CD4-positive, alpha-beta memory T cell (primary cell): ENCODE measurements at places on chromosomes 6 and 20. TPM values are rescaled to one million over a fixed set of nuclear protein-coding genes. Genes with fewer than 3 reads are reported as not detected.

- no peaks in the 10 kb centered on the region for H3K4me1 ChIP-seq
- no peaks in the 10 kb centered on the region for H3K36me3 ChIP-seq
- H3K27me3 ChIP-seq, result no peaks in the 10 kb centered on the region
- DNase-seq, result no peak
- H3K27ac ChIP-seq, result no peak overlapping the region
- no peak overlapping the region for H3K4me3 ChIP-seq
Measured at GRCh38 chr6:46935687-46936086, 13.9 kb upstream of the ADGRF5 start.

DNA sequence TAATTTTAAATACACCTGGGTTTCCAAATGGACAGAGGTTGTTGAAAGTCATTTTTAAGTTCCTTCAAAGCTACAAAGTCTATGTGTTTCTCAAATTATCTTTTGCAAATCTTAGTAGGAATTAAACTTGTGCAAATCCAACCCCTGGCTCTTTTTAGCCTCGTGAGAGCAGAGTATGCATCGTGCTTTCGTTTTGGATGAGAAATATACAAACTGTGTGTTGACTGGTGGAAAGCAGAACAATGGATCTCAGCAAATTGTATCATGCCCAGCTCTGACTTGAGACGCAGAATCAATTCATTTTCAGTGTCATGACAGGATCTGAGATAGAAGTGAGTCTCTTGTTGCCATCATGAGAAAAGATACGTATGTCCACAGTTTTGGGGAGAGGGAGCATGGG is 542.4 kb upstream of the FLRT3 start:
- no peaks in the 10 kb centered on the region for H3K4me1 ChIP-seq
- no peak overlapping the region for H3K27ac ChIP-seq
- H3K27me3 ChIP-seq, result no peaks in the 10 kb centered on the region

GRCh38 chr6:145731447-145731846 is 3.9 kb downstream of the EPM2A start:
- H3K27ac ChIP-seq, result no peak overlapping the region
- DNase-seq, result no peak
- peaks cover 16% of the 10 kb centered on the region for H3K4me1 ChIP-seq
- H3K36me3 ChIP-seq, result no peaks in the 10 kb centered on the region

GRCh38 chr6:53062169-53062539 is 3.0 kb upstream of the FBXO9 start:
- peak overlapping the region; percentile 62 for H3K27ac ChIP-seq
- H3K27me3 ChIP-seq, result no peaks in the 10 kb centered on the region
- peaks cover 64% of the 10 kb centered on the region for H3K4me1 ChIP-seq
- no peak for DNase-seq
- H3K36me3 ChIP-seq, result no peaks in the 10 kb centered on the region

DNA sequence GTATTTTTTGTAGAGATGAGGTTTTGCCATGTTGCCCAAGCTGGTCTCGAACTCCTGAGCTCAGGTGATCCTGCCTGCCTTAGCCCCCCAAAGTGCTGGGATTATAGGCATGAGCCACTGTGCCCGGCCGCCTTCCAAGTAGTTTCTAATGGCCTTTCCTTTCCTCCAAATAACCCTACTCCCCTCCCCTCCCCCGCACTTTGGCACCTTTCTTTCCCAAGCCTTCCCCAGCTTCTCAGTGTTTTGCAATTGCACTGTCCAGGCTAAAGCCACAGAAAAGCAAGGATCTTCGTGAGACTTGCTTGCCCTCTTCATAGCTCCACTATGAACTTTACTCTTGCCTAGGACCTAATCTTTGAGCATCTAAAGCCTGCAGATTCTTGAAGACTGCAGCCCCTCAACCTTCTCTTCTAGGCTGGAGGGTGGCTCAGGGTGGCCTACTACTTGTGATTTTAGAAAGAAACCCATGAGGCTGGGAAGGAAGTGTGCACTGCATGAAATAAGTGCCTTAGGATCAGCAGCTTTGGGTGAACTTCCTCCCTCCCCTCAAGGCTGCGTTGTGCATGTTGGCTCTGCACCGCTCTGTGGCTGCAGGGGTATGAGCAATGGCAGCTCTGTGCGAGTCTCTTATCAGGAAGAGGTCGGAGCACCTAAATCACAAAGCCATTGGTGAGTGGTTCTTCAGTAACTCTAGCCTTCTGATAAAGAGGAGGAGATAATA is 152.4 kb upstream of the SNX9 start:
- no peaks in the 10 kb centered on the region for H3K27me3 ChIP-seq
- no peak overlapping the region for H3K27ac ChIP-seq
- DNase-seq, result no peak
- H3K36me3 ChIP-seq, result no peaks in the 10 kb centered on the region
- no peaks in the 10 kb centered on the region for H3K4me1 ChIP-seq

GRCh38 chr6:30895343-30895742 is 11.0 kb downstream of the DDR1 start:
- H3K4me1 ChIP-seq, result no peaks in the 10 kb centered on the region
- H3K36me3 ChIP-seq, result no peaks in the 10 kb centered on the region
- H3K27me3 ChIP-seq, result no peaks in the 10 kb centered on the region
- no peak overlapping the region for H3K4me3 ChIP-seq
- DNase-seq, result no peak
- H3K27ac ChIP-seq, result no peak overlapping the region

GRCh38 chr6:408599-409102 is 17.1 kb downstream of the IRF4 start:
- H3K36me3 ChIP-seq, result no peaks in the 10 kb centered on the region
- no peak overlapping the region for H3K4me3 ChIP-seq
- no peak overlapping the region for H3K27ac ChIP-seq
- DNase-seq, result no peak

DNA sequence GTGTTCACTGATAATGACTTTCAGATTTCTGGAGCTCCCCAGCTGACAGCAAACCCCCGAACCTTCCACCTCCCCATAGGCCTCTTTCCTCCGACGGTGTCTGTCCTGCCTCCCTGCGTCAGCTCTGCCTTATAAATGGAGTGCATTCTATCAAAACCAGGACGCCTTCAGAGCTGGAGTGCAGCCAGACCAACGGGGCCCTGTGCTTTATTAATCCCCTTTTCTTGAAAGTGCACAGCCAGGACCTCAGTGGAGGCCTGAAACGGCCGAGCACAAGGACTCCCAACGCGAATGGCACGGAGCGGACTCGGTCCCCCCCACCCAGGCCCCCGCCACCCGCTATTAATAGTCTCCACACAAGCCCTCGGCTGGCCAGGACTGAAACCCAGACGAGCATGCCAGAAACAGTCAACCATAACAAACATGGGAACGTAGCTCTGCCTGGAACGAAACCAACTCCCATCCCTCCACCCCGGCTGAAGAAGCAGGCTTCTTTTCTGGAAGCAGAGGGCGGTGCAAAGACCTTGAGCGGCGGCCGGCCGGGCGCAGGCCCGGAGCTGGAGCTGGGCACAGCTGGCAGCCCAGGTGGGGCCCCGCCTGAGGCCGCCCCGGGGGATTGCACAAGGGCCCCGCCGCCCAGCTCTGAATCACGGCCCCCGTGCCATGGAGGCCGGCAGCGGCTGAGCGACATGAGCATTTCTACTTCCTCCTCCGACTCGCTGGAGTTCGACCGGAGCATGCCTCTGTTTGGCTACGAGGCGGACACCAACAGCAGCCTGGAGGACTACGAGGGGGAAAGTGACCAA is 42.3 kb upstream of the NAA20 start:
- DNase-seq, result no peak
- H3K4me1 ChIP-seq, result peaks cover 28% of the 10 kb centered on the region
- no peak overlapping the region for H3K4me3 ChIP-seq
- H3K27me3 ChIP-seq, result no peaks in the 10 kb centered on the region

- no peaks in the 10 kb centered on the region for H3K4me1 ChIP-seq
- H3K4me3 ChIP-seq, result no peak overlapping the region
- H3K36me3 ChIP-seq, result no peaks in the 10 kb centered on the region
- H3K27ac ChIP-seq, result no peak overlapping the region
Measured at GRCh38 chr6:116963972-116964371, 86.9 kb downstream of the RFX6 start.

DNA sequence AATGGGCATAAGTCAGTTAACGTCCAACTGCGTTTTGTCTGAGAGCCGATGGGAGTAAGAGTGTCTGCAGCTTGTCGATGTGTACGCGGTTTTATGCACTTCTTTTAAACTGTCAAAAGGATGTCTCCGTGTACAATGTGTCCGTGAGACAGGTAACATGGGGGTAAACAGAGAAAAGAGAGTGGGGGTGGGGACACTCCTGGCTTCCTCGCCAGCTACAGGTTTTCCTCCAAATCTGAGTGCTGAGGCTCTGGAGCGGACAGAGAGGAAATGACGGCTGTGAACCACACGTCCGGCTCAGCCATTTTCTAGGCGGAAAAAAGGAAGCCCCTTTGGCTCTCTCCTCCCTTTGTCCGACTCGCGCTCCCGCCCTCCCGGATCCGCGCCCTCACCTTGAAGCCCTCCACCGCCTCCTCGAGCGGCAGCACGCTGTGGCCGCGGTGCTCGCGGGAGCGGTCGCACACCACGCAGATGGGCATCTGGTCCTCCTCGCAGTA is 916 bp downstream of the TRIM27 start:
- peak overlapping the region; percentile 82 for H3K27ac ChIP-seq
- peaks cover 46% of the 10 kb centered on the region for H3K4me1 ChIP-seq
- peak; percentile 55 for DNase-seq
- peak overlapping the region; percentile 82 for H3K4me3 ChIP-seq

DNA sequence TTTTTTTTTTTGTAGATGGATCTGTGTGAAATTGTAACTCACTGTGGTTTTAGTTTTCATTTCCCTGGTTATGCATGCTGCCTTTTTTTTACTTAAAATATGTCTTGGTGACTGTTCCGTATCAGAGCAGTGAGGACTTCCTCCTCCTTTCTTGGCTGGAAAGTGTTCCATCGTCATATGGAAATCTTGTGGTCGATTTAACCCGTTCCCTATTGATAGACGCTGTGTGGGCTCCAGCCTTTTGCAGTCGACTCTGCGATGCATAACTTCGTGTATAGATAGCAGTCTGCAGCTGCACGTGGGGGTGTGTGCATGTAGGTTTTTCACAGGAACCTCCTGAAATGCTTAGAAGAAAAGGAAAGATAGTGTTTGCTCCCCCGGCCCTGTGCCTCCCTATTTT is 28.1 kb upstream of the PNPLA1 start:
- H3K36me3 ChIP-seq, result no peaks in the 10 kb centered on the region
- no peak overlapping the region for H3K4me3 ChIP-seq
- peaks cover 5% of the 10 kb centered on the region for H3K4me1 ChIP-seq
- H3K27me3 ChIP-seq, result no peaks in the 10 kb centered on the region

- H3K27me3 ChIP-seq, result no peaks in the 10 kb centered on the region
- H3K36me3 ChIP-seq, result no peaks in the 10 kb centered on the region
- DNase-seq, result no peak
- H3K4me3 ChIP-seq, result no peak overlapping the region
- no peak overlapping the region for H3K27ac ChIP-seq
Measured at GRCh38 chr6:150991487-150991886, 126.0 kb downstream of the MTHFD1L start.

- no peak overlapping the region for H3K4me3 ChIP-seq
- H3K4me1 ChIP-seq, result peaks cover 7% of the 10 kb centered on the region
- no peaks in the 10 kb centered on the region for H3K36me3 ChIP-seq
- peak; percentile 69 for DNase-seq
- no peak overlapping the region for H3K27ac ChIP-seq
Measured at GRCh38 chr6:36360241-36361054, 23.8 kb upstream of the BNIP5 start.

DNA sequence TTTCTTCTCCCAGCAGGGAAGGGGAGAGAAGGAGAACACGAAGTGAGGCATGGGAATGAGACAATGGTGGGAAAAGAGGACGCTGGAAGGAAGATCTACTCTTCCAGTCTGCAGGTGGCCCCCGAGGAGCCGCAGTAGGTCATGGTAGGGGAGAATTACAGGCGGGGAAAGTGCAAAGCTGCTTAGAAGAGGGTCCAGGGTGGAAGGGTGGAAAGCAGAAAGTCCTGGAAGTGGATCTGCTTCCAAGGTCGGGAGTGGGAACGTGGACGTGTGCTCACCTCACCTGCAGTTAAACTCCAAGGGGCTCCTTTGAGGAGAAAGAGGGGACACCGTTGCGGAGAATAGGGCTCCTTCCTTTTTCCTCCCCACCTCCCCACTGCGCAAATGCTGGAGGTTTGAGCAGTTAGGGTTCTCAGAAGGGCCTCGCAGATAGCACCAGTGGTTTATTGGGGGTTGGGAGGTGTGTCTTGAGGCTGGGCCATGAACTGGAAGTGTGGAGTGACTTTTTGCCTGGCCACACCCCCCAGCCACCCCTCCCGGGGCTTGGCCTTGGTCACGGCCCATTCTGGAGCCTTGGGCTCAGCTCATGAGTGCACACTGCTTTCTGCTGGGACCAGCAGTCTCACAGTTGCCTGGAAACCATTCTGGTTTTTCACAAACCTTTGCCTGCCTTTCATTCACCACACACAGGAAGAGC is 100.4 kb upstream of the MLN start:
- H3K4me1 ChIP-seq, result peaks cover 64% of the 10 kb centered on the region
- H3K36me3 ChIP-seq, result no peaks in the 10 kb centered on the region
- H3K27ac ChIP-seq, result peak overlapping the region; percentile 51
- peak overlapping the region; percentile 36 for H3K4me3 ChIP-seq

DNA sequence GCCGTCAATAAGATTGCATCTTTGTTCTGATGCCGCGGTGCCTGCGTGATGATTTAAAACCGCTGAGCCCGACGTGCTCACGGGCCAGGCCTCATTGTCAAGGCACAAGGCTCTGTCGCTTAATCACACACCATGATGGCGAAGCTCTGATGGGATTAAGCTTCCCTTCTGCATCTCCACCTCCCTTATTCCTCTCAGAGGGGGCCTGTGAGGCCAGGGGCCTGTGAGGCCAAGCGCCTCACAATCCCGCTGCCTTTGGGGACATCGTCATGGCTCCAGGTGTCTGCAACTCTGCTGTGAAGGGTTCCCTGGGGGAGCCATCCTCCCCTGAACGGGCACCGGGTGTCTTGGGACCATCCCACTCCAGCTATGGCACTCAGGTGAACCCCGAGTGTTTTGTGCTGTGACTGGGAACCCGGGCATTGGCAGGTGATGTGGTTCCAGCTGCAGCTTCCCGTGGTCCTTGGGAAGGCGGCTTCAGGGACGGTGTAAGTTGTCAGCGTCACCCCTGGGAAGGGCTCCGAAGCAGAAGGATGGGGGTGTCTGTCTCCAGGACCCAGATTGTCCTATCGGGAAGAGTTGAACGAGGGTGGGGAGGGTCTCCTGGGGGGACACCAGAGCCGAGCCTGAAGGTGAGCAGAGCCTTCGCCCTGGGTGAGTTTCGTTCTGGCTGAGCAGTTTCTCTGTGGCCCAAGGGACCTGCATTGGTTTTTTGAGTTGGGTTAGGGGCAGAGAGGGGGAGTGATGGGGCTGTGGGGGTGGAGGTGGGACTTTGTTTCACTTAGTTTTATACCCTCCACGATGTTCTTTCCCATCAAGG is 18.0 kb upstream of the BHLHE23 start:
- H3K4me3 ChIP-seq, result no peak overlapping the region
- no peak overlapping the region for H3K27ac ChIP-seq
- no peaks in the 10 kb centered on the region for H3K27me3 ChIP-seq
- H3K36me3 ChIP-seq, result no peaks in the 10 kb centered on the region

Gene SLC22A7
- total RNA-seq, result not detected

Gene TCFL5
- 10.3 TPM for total RNA-seq

Gene SLC2A10
- total RNA-seq, result not detected

Gene CYP21A2
- total RNA-seq, result 0.39 TPM

Gene NKAPL
- 0.33 TPM for total RNA-seq

Gene IL17F
- total RNA-seq, result not detected

Gene FOXA2
- total RNA-seq, result not detected

Gene CBLN4
- not detected for total RNA-seq
